Stimulated activated CD8-positive, alpha-beta memory T cell treated with anti-CD3 and anti-CD28 coated beads, Interleukin-4, amount 100 ng/mL, for 1 hour (primary cell): ENCODE measurements at places on chromosomes 16 and 17.

GRCh38 chr17:63961355-63962212 lies 11.1 kb downstream of the SCN4A start:
- DNase-seq, result no peak

DNA sequence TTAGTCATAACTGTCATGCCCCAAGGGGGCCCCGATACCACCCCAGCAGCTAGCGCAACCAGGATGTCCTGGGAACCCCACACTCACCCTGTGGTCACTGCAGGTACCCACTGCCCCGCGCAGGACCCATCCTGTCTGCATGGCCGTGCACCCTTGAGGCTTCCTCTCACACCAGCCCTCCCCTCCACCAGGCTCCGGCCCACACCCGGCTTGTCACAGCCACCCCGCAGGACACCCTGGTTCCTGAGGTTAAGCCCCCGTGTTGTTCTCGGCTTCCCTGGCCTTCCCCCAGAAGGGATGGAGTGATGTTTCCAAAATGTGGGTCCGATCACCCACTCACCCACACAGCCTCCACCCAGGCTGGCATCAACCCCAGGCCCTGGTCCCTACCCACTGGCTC lies 7.5 kb downstream of the DNASE1L2 start:
- DNase-seq, result no peak

GRCh38 chr16:22915003-22915402 lies 101.0 kb downstream of the HS3ST2 start:
- no peak for DNase-seq

GRCh38 chr17:2737693-2738092 lies 11.8 kb downstream of the CCDC92B start:
- DNase-seq, result no peak

DNA sequence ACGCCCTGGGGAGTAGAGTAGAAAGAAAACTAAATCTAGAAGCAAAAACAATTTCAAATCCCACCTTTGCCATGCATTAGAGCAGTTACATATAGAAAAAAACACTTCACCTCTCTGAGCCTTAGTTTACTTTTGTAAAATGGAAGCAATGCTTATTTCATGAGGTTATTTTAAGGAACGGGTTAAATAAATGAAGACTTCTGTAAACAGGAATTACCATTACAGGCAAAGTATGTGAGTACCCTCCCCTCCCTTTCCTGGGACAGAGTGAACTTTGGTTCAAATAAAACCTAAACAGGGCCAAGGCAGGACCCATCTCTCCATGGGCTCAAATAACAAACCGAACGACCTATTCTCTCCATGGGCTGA lies 4.5 kb upstream of the KRT15 start:
- DNase-seq, result no peak

DNA sequence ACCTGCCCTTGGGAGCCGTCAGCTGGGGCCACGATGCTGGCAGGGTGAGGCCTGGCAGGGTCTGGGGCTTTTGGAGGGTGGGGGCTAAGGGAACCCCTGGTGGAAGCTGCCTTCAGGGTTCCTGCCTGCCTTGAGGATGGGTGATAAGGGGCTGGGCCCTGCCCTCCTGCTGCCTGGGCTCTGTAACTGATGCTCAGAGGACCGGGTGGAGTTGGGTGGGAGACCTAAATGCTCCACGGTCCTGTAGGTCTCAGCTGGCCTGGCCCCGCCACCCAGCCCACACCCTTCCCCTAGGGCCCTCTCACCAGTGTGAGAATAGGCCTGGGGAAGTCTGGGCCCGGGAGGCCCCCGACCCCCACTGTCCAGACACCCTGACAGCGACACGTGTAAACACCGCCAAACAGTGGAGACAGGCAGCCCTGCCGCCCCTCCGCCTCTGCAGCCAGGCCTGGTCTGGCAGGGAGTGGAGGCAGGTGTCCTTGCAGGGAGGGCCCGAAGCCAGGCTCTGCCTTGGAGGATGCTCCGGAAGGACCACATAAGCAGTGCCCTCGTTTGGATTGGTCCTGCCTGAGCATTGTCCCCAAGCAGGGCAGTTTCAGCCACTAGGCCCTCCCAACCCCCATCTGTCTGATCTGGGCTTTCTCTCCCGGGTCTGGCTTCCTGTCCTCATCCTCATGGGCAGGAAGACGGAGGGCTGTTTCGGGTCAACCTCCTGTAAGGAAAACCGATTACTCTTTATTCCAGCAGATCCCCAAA lies 6.5 kb upstream of the BAHCC1 start:
- DNase-seq, result no peak

DNA sequence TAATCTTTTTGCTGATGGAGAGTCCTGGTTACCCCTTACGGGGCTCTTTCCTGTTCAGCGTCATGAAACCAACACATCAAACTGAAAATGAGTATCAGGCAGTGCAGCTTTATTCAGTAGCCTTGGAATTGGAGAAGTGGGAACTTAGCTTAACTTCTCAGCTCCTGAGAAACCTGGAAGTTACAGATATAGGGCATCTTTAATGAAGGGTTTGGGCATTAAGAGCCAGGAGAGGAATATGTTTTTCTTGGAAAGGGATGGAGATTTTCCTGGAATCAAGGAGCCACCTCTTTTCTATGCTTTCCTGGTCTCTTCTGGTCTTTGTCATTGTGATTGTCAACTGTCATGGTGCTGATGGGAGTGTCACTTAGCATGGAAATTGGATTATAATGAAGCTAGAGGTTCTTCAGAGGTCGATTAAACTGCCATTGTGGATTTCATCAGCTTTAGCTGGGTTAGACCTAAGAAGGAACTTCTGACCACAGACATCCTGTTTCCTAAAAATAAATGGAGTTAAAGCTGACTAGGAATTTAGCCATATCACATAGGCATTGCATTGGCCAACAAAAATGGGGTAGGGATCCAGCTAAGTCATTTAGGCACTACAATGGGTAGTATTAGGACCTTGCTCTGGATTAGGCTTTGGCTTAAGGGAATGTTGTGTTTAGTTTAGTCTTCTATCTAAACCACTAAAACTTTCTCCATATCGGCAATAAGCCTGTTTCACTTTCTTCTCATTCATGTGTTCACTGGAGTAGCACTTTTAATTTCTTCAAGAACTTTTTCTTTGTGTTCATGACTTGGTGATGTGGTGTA lies 186.4 kb downstream of the BCAS3 start:
- DNase-seq, result no peak

- no peak for DNase-seq
These were observed 3.0 kb upstream of the TMEM204 start for GRCh38 chr16:1530349-1530882.

DNA sequence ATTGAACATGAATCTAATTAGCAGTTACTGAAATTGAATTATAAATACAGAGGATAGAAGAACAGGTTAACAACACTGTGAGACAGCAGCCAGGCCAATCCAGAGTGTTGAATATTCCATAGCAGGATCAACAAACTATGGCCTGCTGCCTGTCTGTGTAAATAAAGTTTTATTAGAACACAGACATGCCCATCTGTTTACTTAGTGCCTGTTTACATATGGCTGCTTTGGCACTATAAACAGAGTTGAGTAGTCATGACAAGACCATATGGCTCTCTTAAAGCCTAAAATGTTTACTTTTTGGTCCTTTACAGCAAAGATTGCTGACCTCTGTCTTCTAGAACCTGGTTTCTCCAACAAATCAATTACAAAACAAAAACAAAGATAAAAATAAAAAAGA lies 115.4 kb upstream of the CDC42EP4 start:
- DNase-seq, result no peak

- no peak for DNase-seq
These were observed 25.6 kb downstream of the IGSF6 start for GRCh38 chr16:21626659-21627277.

DNA sequence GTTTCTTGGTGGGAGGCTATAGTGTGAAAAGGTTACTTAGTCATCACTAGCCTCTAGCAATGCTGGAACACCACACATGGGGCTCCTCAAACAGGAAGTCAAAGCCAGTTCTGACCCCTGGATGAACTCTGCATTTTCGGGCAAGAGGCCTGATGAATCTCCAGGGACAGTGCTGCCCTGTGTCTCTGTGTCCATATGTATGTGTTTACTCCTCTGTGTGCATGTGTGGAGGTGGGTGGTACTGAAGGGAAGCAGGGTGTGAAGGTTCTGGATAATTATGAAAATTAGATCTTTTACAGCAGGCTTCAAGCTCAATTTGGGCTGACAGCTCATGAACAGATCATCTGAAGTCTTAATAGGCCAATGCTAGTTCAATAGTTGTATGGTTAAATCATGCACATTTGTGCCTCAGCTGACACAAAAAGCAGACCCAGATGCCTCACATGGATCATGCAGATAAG lies 133.6 kb downstream of the SNX11 start:
- no peak for DNase-seq

DNA sequence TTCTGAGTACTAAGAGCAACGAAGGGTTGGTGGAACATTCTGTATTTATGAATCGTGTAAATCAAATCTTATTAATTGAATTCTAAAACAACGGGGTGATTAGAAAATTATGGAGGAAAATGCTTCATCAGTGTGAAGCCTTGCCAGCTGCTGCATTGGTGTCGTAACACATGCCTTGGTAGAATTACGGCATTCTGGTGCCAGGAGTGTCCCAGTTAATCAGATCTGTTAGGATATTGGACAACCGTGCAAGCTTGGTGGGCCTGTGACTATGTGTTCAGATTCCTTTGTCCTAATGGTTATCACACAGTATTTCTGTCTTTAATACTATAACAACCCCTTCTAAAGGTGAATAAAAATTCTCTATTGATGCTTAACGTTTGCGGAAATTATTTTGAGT lies 44.2 kb upstream of the TANC2 start:
- no peak for DNase-seq

- DNase-seq, result no peak
These were observed 17.9 kb downstream of the WNT9B start for GRCh38 chr17:46869296-46869695.
